ENCODE measurements at places on chromosomes 16 and 17.

DNA sequence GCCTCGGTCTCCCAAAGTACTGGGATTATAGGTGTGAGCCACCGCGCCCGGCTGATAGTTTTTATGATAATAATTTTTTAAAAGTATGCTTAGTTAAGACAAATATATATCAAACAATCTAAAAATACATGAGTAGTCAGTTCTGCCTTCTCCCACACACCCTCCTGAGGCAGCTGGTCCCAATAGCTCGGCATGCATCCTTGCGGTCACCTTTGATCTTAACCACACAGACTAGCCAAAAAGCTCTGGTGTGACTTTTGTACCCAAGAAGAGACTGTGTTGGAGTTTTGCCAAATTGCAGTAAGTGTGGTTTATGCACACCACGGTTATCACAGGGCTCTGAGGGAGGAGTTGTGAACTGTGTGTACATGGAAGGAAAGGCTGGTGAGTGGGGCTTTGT lies 25.6 kb downstream of the ATP6V0A1 start:
- DNase-seq, result no peak

- no peak for DNase-seq
These were observed 47.7 kb downstream of the TUBD1 start for GRCh38 chr17:59844884-59845594.

GRCh38 chr16:4373909-4374742 lies 2.5 kb downstream of the VASN start:
- DNase-seq, result no peak

DNA sequence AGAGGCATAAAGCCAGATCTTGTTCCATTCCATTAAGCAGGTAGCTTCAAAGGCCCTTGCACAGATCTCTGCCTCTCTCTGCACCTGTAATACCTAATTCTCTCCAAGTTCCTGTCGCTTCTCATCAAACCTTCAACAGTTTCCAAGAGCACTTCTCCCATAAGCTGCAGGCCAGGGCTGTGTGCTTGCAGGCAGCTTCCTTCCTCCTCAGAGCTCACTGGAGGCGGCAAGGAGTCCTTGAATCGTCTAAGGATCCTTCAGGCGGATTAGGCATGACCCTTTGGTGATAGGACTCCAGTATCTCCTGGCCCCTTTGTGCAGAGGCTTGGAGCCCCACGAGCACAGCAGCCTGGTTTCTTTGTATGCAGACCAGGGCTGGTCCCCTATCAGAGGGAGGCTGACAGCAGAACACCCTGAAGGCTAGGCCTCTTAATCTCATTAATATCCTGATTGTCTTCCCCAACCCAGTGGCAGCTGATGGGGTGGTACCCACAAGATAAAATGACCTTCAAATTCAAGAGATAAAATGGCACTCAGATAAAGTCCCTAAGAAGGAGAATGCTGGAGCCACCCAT lies 19.8 kb downstream of the HNF1B start:
- no peak for DNase-seq

DNA sequence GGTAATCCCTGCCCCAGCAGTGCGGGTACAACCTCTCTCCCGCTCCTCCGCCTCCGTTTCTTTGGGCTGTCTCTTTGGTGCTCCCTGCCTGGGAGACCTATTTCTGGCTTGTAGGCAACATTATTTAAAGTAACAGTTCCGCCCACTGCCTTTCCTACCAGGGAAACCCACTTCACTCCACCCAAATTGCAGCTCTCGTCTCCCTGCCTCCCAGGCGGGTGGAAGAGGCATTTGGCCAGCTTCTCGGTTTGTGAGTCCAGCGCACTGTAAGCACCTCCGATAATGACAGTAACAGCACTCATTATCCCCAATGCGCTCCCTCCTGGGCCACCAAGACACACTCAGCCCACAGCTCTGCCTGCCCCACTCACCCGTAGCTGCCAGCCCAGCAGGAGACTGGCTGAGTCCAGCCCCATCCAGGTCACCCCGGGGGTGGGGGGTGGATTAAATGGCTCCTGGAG lies 165.1 kb upstream of the CDC42EP4 start:
- no peak for DNase-seq

DNA sequence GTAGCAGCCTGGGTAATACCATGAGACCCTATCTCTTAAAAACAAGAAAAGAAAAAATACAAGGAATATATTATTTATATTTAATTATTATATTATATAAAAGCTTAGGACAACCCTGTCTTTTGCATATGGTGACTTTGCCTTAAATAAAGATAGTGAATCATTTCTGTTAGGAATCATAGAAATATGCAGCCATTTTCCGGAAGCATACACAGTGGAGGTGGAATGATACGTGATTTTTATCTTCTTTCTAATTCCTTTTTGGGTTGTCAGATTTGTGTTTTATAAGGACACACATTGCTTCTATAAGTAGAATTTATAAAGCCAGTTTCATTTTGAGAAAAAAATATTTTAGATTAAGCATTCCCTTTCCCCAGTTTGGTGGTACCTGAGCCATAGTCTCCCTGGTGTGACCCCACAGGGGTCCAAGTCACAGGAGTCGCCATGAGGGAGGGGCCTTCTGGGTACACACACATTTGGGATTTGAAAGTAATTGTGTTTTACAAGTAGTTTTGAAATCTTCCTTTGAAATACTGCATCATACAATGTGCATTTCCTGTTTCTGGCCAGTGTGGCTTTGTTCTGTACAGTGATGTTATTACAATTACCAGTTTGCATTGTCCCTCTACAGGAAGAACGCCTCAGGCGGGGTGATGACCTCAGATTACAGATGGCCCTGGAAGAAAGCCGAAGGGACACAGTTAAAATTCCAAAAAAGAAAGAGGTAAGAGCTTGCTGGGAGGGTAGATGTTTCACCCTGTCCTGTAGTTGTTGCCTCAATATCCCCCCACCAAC lies 50.9 kb downstream of the B9D1 start:
- DNase-seq, result no peak

- DNase-seq, result no peak
These were observed 122.4 kb downstream of the HIC1 start for GRCh38 chr17:2177235-2177811.

- DNase-seq, result no peak
These were observed 1.3 kb downstream of the TMEM219 start for GRCh38 chr16:29963021-29963743.

GRCh38 chr17:21119247-21119918 lies 7.4 kb upstream of the DHRS7B start:
- peak; percentile 67 for DNase-seq

GRCh38 chr17:17978481-17979424 lies 6.1 kb downstream of the DRC3 start:
- no peak for DNase-seq

DNA sequence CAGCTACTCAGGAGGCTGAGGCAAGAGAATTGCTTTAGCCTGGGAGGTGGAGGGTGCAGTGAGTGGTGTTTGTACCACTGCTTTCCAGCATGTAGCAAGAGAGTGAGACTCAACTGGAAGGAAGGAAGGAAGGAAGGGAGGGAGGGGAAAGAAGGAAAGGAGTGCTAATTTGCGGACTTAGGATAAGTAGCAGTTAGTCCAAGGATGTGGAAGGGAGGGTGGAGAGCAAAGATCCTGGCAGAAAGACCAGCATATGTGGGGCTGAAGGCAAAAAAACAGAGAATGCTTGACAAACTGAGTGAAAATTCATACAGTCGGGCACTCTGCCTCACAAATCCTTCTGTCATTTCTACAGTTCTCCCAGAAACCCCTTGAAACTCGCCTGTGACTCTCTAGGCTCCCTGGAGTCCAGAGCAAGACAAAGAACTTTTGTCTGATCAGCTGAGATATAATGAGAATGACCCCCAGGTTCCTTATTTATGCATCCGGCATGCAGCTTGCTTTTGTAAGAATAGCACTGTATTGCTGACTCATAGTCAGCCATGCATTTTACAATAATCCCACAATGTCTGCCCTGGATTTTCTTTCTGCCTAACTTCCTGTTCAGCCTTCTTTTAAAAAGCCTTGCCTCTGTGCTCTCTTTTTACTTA lies 31.5 kb downstream of the CDK5RAP3 start:
- peak; percentile 54 for DNase-seq

DNA sequence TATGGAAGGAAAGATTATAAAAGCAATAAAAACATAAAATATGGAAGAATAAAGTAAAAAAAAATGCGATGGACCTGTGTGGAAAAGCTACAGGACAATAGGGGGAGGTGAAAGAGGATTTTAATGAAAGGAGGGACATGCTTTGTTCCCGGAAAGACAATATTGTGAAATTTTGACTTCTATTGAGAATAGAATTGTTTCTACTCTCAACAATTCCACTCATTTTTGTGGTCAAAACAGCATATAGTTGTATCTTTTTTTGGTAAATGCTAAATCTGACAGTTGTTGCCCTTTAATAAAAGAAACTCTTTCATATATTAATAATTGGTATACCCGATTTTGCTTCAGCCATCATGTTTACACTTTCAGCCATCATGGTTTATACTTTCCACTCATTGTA lies 22.9 kb upstream of the APPBP2 start:
- DNase-seq, result no peak

- DNase-seq, result no peak
These were observed 20.5 kb downstream of the NSRP1 start for GRCh38 chr17:30137158-30137557.

DNA sequence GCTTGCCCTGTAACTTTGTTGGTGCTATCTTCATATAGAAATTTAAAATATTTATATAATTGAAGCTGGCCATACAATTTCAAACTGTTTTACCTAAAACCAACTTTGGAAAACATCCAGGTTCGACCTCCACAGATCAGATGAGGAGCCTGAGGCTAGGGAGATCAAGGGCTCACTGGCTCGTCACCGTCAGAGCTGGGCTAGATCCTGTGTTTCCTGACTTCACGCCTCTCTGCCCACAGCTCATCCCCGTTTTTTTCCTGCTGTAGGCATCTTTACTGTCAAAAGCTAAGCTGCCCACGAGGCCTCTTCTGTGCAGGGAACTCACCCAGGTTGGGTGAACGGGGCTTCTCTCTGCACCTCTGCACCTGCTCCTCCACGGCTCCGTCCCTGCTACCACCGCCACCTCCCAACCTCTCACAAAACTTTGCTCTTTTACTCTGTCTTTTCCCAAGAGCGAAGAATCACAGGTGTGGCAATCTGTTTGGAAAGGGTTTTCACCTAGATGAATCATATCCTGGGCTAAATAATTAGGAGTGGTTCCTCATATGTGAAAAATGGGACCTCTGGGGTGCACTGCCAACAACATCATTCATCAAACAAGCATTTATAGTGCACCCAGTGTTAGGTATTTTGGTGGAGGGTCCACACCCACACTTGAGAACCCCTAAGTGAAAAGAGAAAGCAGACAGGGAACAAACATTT lies 24.8 kb upstream of the KDM6B start:
- DNase-seq, result no peak

GRCh38 chr17:21043296-21044232 lies 753 bp upstream of the USP22 start:
- peak; percentile 99 for DNase-seq

DNA sequence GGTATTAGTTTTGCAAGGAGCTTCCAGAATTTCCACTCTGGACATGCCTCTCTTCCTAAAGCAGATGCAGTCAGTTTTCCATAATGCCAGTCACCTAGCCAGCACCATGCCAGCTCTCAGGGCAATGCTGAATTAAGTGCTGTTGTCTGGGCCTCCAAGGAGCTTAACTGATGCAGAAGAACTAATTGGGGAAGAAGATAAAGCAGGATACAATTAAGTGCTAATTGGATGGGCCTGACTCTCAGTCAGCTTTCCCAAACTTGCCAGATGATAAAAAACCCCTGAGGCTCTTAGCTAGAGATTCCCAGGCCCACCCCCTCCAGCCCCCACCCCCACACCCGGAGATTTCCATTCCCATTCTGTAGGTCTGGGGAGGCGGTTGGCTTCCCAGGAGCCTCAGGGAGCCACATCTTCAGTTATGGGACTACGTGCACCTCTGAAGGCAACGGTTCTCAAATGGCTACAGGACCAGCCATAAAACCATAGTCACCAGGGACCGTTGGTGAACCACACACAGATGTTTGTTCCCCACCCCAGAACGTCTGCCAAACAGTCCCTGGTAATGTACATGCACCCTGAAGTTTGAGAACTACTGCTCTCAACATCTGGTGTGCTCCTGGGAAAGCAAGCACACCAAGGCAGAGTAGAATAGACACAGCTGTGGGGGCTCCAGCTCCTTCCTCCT lies 499.1 kb upstream of the CDH5 start:
- no peak for DNase-seq
